A673 (cell line): ENCODE measurements at places on chromosomes 11 and 22. TPM values are rescaled to one million over a fixed set of nuclear protein-coding genes. Genes with fewer than 3 reads are reported as not detected.

DNA sequence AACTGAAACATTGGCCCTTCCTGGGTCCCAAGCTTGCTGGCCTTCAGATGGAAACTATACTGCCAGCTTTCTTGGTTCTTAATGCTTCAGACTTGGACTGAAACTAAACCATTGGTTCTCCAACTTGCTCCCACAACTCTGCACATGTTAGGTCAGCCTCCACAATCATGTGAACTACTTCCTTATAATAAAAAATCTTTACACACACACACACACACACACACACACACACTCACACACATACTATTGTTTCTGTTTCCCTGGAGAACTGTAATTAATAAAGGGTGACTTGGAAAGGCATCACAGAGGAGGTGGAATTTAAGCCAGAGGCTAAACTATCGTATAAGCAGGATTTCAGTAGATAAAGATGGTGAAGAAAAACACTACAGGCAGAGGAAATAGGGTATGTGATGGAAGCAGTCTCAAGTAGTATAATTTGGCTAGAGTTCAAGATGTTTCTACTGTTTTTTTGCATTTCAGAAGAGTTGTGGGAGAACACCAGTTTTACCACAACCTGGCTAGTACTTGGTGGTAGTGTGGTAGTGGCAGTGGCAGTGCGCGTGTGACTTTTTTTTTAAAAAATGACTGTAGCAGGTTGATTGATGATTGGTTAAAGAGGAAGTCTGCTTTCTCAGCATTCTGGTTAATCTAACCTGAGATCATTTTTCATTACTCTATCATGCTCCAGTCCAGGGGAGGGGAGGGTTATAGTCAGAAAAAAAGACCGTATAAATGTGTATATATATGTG lies 70.1 kb downstream of the PDE3B start:
- H3K36me3 ChIP-seq = no peaks in the 10 kb centered on the region
- no peak overlapping the region for H3K4me3 ChIP-seq
- no peak overlapping the region for H3K27ac ChIP-seq

- no peaks in the 10 kb centered on the region for H3K4me1 ChIP-seq
- peaks cover 3% of the 10 kb centered on the region for H3K27me3 ChIP-seq
- H3K4me3 ChIP-seq = no peak overlapping the region
- H3K27ac ChIP-seq = no peak overlapping the region
- H3K36me3 ChIP-seq = no peaks in the 10 kb centered on the region
Observed at GRCh38 chr11:132472411-132473172, 1059.7 kb downstream of the OPCML start.

- no peak overlapping the region for H3K4me3 ChIP-seq
- no peaks in the 10 kb centered on the region for H3K36me3 ChIP-seq
- peaks cover 2% of the 10 kb centered on the region for H3K27me3 ChIP-seq
- H3K4me1 ChIP-seq = no peaks in the 10 kb centered on the region
Observed at GRCh38 chr11:61083601-61084147, 18.6 kb upstream of the CD5 start.

RFPL1 gene
- not detected in 2 replicates for total RNA-seq

DNA sequence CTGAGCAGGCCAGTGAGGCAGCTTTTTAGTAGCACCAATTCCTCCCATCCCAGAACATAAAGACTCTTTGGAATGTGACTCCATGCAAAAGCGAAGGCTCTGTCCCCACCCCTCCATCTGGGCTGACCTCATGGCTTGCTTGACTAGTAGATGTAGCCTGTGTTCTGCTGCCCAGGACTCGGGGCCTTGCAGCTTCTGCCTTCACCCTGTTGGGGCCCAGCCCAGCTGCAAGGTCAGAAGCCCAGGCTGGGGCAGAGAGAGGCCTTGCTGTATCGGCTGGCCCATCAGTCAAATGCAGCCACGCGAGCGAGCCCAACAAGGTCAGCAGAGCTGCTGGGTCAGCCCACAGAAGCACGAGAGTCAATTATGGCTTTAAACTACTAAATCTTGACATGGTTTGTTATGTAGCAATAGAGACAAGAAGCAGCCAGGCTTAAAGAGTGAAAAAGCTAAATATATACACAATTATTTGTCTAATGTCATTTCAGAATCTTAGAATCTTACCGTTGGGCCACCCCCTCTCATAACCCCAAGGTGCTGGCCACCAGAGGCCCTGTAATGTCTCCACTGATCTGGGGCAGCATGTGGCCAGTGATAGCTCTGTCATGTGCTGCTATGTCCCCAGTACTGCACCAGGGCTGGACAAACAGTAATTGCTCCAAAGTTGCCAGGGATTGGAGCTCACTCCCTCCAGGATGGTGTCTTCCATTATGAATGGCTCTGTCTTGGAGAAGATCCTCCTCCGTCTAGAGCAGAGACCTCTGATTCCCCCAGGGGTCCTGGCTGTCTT lies 10.4 kb upstream of the WNT11 start:
- no peaks in the 10 kb centered on the region for H3K4me1 ChIP-seq
- H3K27ac ChIP-seq = no peak overlapping the region
- H3K27me3 ChIP-seq = peaks cover 9% of the 10 kb centered on the region
- H3K4me3 ChIP-seq = no peak overlapping the region
- H3K36me3 ChIP-seq = no peaks in the 10 kb centered on the region
- DNase-seq = no peak

DNA sequence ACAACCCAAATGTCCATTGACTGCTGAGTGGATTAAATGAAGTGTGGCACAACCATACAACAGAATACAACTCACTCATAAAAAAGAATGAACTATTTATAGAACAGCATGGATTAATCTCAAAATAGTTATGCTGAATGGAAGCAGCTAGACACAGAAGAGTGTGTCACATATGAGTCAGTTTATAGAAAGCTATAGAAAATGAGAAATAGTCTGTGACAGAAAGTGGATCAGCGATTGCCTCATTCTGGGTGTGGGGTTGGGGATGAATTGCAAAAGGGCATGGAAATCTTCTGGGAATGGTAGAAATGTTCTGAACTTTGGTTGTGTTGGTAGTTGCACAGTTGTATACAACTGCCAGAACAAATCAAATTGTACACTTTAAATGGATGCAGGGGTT lies 37.4 kb downstream of the PRR5L start:
- no peaks in the 10 kb centered on the region for H3K36me3 ChIP-seq
- H3K27me3 ChIP-seq = no peaks in the 10 kb centered on the region
- no peaks in the 10 kb centered on the region for H3K4me1 ChIP-seq
- H3K27ac ChIP-seq = no peak overlapping the region

DNA sequence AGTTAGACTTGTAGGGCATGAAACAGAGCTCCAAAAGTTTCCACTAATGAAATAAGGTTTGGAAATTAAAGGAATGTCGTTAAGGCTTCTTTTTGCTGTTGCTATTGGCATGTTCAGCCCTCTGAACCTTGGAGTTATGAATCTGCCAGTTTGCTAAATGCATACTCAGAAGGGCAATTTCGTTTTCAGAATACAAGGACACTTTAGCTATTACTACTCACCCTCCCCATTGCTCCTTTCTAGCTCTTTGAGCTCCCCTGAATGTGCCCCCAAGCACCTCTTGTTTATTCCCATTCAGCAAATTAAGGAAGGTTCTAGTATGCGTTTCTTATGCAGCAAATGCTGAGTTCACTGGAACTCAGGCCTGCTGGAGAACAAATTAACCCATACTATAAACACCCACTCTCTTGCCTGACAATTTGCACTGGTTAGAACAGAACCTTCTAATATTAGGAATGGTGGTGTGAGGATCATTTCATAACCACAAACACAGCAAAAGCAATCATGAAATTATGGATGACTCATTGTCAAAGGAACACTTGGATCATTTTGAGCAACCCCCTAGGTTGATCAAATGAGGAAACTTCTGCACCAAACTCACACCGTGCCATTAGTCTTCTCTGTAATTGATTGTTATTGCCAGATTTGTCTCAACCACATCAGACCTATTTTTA lies 26.2 kb upstream of the LIN7C start:
- H3K4me3 ChIP-seq = no peak overlapping the region
- DNase-seq = no peak
- H3K27me3 ChIP-seq = peaks cover 79% of the 10 kb centered on the region
- no peaks in the 10 kb centered on the region for H3K4me1 ChIP-seq
- H3K36me3 ChIP-seq = no peaks in the 10 kb centered on the region

GRCh38 chr11:2135648-2136201 lies 3.5 kb downstream of the IGF2 start:
- H3K4me3 ChIP-seq = no peak overlapping the region

LTBP3 gene
- 92.1 and 123 TPM in 2 replicates for total RNA-seq
